ENCODE measurements at places on chromosomes 12 and 14. TPM values are rescaled to one million over a fixed set of nuclear protein-coding genes. Genes with fewer than 3 reads are reported as not detected.

- no peak for DNase-seq
These were observed 39.0 kb upstream of the HDAC7 start for GRCh38 chr12:47858511-47859266.

DNA sequence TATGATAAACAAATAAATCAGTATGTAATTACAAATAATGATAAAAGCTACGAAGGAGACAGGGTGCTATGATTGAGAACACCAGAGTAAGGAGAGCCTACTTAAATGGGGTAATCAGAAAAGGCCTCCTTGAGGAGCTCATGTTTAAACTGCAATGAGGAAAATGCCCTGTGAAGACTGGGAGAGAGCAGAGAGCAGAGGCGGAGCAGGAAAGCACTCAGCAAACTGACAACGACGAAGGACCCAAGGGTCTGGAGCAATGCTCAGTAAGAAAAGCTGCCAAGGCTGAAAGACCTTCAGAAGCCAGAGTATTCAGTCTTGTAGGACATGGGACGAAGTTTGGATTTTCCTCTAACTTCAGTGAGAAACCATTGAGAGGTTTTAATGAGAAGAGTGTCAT, 114.2 kb upstream of the PLEKHA5 start:
- no peak for DNase-seq

Gene CTSG
- total RNA-seq = 4.9 TPM

DNA sequence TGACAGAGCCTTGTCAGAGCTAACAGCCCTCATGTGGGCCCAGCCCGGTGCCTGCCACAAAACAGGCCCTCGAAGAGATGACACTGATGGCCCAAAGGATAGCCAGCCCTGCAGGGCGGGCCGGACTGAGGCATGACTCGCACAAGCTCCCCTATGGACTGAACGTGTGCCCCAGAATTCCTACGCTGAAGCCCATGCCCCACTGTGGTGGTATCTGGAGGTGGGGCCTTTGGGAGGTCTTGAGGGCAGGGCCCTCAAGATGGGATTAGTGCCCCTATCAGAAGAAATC, 38.6 kb downstream of the CHGA start:
- no peak for DNase-seq

DNA sequence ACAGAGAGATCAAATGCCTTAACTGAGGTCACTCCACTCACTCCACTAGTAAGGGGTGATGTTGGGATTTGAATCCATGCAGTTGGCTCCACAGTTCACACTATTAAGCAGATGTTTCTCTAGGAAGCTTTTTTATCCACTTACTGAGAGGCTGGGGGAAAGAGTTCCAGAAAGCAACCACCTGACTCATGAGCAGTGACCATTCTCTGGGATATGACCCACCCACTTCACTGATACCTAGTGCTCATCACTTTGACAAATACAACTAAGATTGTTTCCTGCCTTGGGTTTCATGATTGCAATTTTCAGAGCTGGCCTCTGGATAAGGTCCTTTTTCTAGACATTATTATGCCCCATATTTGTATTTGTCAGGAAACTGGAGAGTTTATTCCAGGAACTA, 152.1 kb upstream of the PLEKHG7 start:
- no peak for DNase-seq

GRCh38 chr12:112285600-112286401, 96.4 kb downstream of the HECTD4 start:
- peak; percentile 35 for DNase-seq

- no peak for DNase-seq
These were observed 9.6 kb downstream of the GSG1 start for GRCh38 chr12:13093848-13094220.

- peak; percentile 52 for DNase-seq
These were observed 55.1 kb downstream of the CMAS start for GRCh38 chr12:22100958-22101748.

DNA sequence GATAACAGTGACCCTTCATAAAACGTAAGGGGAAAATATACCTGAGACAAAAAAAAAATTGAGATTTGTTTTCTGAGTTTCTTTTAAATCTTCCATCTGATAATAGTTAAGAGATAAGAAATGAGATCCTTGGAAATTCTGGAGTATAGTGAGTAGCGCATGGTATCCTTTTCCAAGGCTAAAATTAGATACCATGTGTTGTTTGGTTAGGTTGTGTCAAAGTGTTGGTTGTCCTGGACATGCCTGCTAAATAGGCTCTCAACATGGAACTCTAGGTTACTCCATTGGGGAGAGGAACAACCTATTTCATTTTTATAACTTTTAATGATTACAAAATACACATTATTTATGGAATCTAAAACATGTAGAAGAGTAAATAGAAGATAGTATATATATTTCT, 14.8 kb downstream of the PYGL start:
- DNase-seq = no peak

Gene CACNA1C
- 19.3 TPM for total RNA-seq

- DNase-seq = no peak
These were observed 1088.8 kb downstream of the FSCB start for GRCh38 chr14:43418324-43418723.

Gene TDRD9
- total RNA-seq = 8.7 TPM

Gene KCNC2
- total RNA-seq = not detected

- peak; percentile 83 for DNase-seq
These were observed 7.1 kb upstream of the MRPL52 start for GRCh38 chr14:22822571-22823098.

DNA sequence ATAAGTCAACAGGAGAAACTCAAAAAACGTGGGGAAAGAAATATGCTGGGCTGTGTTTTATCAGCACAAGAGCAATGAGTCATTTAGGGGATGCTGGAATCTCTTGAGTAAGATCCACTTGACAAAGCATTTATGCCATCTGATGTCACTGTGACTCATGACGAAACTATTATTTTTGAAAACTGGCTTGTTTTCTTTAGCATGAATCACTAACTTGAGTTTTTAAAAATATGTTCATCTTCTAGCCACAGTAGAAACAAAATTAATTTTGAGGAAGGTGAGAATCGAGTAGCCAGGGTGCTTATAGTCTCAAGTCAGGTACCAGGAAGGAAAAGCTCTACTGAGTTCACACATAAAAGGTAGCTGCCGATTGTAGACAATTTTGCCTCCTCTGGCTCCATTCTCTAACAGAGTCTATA, 456.2 kb upstream of the MGAT4C start:
- no peak for DNase-seq

Gene PROX2
- 0.06 TPM for total RNA-seq

GRCh38 chr14:104982548-104983230, 2.9 kb upstream of the CLBA1 start:
- DNase-seq = no peak

- no peak for DNase-seq
These were observed 85.1 kb downstream of the ATP23 start for GRCh38 chr12:58026426-58026825.

GRCh38 chr12:77229640-77230442, 164.5 kb upstream of the E2F7 start:
- DNase-seq = no peak

- no peak for DNase-seq
These were observed 285.7 kb upstream of the LMO3 start for GRCh38 chr12:16891673-16892072.

GRCh38 chr12:68648179-68648578, 37.5 kb downstream of the RAP1B start:
- no peak for DNase-seq

DNA sequence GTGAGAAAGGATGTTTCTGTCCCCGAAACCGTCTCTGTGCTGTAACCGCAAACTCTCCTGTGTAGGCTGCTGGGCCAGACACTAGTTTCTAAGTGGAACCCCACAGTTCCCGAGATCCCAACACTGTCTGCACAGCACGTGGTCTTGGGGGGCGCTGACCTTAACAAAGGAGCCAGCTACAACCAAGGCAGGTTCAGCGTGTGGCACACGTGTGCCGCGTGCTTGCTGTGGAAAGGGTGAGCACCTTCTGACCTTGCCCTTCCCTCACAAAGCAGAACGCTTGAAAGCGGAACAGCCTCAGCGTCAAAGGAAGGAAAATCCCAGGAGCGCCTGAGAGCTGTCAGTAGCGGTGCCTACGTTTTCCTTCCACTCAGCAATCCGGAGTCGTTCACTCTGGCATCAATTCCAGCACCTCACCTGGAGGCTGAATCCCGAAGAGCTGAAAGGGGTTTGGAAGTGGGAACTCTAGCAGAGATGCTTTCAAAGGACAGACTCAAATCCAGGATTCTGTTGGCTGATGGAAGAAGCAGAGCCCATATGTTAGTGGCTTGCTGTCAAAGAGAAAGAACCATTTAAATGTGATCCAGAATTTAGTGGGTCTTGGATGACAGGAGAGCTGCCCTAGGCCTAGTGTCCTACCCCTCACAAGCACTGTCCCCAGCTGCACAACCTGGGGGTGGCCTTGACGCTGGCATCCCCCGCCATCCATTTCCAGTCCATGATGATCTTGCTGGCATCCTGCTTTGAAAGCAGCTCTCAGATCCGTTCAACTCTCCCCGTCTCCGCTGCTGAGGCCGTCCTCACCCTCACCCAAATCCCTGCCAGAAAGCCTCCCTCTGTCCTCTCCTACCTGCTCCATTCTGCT, 27.1 kb downstream of the CCDC92 start:
- no peak for DNase-seq

DNA sequence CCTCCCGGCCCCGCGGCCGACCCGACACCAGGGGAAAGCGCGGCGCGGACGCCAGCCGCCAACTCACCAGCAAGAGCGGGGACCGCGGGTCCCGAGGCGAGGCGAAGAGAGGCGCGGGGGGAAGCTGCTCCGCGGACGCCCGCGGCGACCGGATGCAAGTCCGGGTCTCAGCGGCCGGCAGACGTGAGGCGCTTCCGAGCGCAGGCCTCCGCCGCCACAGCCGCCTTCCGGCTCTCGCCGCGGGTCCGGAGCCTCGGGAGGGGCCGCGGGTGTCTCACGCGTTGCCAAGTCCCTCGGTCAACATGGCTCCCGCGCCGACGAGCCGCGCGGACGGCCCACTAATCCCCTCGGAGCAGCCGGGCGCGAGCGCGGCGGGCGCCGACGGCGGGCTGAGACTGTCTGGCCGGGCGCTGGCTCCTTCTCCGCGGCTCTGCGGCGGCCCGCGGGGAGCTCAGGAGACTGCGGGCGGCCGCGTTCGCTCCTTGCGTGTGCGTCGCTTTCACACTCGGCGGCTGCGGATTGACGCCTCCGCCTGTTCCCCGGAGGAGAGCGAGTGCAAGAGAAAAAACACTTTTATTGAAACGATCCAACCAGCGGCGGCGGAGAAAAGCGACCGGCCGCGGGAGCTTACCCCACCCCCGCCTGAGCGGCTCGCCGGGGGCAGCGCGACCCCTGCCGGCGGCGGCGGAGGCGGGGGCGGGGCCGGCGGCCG, at the start of gene CDK17:
Gene CDK17, minus strand, starts transcription at position 521 of the 712 bp plus-strand sequence. CDS start 65,603 bp downstream, outside the sequence.
- DNase-seq = peak; percentile 89
